Endodermal cell (in vitro differentiated cells): ENCODE measurements at places on chromosomes 12 and 14.

- DNase-seq, result no peak
Measured at GRCh38 chr12:27076468-27076867, 5.9 kb downstream of the C12orf71 start.

DNA sequence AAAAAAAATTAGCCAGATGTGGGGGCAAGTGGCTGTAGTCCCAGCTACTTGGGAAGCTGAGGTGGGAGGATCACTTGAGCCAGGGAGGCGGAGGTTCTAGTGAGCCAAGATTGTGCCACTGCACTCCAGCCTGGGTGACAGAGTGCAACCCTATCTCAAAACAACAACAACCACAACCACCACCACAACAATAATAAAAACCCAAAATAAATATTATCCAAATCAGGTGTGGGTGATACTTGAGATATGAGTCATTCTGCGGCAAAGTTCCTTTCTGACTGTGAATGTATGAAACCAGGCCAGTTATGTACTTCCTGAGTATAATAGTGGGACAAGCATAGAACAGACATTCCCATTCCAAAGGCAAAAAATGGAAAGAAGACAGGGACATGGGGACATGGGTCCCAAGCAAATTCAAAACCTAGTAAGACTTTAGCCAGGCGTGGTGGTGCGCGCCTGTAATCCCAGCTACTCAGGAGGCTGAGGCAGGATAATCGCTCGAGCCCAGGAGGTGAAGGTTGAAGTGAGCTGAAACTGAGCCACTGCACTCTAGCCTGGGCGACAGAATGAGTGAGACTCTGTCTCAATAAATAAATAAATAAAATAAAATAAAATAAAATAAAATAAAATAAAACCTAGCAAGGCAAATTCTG, 9.7 kb upstream of the ERC1 start:
- no peak for DNase-seq

DNA sequence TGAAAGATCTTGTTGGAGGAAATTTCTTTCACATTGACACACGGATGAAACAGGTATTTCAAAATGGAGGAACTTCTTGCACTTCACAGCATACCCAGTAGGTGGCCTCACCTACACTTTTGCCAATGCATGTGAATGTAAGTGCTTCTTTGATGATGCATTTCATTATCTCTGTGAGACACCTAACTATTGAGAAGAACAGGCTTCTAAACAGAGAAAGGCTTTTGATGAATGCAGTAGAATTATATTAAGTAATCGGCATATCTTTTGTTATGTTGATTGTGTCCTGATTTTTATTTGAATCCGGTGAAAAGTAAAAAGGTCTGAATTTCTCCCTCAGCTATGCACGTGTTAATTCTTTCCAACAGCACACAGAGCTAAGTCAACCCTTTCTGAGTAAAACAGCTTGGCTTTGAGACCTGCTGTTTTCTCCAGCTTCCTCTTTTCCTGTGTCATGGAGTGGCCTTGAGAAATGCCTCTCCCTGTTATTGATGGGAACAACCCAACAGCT, 399.0 kb downstream of the NAV3 start:
- peak; percentile 87 for DNase-seq

DNA sequence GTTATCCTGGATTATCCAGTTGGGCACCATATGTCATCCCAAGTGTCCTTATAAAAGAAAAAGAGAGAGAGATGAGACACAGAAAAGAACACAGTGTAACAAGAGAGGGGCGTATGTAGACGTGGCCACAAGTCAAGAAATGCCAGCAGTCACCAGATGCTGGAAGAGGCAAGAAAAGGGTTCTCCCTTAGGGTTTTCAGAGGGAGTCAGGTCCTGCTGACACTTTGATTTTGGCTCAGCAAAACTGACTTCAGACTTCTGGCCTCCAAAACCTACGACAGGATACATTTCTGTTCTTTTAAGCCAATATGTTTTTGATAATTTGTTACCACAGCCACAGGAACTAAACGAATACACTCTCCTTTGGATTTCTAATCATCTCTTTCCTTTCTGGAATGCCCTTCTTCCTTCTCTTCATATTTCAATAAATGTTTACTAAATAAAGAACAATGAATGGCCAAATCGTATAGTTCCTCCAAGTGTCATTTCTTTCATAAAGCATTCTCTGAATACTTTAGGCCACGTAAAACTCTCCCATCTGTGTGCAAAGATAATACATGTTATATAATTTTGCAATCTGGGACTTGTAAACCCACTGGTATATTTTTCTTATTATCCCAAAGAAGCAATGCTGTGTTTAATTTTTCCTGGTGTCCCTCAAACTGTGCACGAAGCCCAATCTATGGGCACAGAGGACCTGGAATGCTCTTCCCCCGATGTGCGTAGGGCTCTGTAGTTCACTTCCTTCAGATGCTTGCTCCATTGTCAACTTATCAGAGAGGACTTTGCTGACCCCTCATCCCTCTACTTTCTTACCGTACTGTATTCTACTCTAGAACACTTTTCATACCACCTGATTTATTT, 303.6 kb downstream of the CEP128 start:
- DNase-seq, result no peak

GRCh38 chr14:60723116-60723906, 840 bp downstream of the SIX4 start:
- peak; percentile 87 for DNase-seq

DNA sequence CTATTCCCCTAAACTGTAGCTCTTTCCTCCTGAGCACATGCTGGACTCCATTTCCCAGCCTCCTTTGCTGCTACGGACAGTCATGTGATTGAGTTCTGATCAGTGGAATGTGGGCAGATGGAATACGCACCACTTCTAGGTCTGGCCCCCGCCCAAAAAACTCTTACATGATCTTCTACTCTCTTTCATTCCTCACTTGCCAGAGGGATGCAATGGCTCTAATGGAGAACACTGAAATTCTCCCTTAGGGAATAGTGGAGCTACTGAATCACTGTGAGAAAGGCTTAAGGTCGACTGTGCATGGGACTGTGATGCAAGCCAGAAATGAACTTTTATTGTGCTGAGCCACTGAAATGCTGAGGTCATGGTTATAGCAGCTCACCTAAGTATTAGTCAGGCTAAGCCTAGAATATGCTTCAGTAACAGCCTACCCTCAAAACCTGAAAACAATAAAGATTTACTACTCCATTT, 13.0 kb upstream of the TMED2 start:
- DNase-seq, result peak; percentile 87

DNA sequence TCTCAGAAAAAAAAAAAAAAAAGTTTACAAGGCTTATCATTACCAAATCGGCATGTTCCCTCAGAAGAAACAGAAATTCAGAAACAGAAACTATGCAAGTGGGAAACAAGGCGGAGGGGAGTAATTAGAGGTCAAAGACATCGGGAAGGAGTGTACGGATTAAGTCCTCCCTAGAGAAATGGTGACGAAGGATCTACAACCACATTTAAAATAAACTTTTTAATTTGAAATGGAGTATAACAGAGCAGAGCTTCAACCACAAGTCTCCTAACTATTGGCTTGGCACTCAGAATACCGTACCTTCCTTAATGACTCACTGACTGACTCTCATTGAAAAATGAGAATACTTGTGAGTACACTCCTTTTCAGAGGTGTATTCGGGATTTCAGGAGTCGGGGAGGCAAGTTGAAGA, 908 bp downstream of the ENTPD5 start:
- DNase-seq, result no peak

GRCh38 chr14:92678766-92679165, 69.7 kb downstream of the LGMN start:
- no peak for DNase-seq

DNA sequence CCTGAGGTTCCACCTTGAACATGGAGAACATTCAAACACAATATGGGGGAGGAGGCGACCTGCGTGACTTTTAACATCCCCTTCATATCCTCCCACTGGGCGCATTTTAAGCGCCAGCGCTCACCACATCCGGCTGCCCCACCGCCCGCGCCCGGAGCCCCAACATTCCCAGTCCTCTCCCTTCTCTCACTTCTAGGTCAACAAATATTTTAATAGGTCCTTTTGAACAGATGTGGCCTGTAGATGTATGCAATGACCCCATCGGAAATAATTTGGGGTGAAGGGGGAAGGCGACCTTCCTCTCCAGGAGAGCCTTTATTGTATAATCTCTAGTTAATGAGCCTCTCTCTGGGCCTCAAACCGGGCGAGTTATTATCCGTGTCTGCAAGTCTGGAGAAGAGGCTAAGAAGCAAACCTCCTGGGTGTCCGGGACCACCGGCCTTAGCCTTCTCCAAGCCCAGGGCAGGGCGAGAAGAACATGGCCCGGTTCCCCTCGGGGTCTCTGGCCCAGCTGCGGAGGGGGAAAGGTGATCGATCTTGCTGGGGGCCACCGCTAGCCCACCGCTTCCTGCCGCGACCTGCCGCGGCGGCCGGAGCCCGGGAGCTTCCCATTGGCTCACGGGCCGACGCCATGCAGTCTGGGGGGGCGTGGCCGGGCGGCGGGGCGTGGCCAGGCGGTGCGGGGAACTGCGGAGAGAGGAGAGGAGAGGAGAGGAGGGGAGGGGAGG, 83.2 kb upstream of the HMGA2 start:
- peak; percentile 99 for DNase-seq

- DNase-seq, result peak; percentile 76
Measured at GRCh38 chr12:124347805-124348658, 53.1 kb downstream of the RFLNA start.

DNA sequence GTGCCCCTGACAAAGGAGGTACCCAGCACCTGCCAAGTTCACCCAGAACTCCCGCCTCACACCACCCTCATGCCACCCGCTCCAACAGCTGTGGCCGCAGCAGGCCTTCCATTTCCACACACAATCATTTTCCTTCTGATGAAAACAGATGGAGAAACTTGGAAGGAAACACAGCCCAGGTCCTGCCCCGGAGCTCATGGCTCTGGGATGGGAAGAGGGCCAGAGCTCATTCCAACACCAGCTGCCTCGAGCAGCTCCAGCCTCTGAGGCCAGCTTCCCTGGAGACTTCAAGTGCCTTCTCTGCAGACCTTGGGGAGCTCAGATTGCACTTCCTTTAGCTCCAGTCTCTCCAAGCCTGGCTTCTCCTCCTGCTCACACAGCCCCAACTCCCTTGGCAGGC, 55.1 kb upstream of the CMKLR1 start:
- DNase-seq, result peak; percentile 43

DNA sequence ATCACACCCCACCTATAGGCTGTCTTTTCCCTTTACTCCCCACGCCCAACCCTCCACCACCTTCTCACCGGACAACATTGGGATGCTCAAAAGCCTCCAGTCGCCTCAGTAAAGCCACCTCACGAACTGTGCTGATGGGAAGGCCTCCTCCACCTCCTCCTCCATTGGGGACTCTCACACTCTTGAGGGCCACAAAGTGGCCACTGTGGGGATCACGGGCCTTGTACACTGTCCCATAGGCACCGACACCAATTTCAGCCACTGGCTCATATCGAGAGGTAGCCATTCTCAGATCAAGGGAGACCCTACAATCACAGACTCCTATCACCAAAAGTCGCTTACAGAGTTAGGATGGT, 700 bp downstream of the CDK4 start:
- no peak for DNase-seq

DNA sequence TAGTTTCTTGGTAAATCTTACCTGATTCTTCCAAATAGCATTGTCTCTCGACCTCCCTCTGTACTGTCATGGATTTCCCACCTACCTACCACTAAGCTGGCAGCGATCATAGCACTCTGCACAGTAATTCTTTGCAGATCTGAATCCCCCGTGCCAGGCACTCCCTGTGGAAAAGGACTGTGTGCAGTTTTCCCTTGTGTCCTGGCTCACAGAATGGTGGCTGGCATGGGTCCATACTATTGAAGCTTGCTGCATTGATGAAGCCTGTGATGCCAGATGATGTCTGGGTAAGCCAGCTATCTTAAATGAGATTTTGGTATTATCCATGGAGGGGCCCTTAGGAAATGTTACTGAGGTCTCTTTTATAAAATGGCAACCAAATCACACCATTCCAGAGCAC, 135.7 kb downstream of the RPAP3 start:
- no peak for DNase-seq

DNA sequence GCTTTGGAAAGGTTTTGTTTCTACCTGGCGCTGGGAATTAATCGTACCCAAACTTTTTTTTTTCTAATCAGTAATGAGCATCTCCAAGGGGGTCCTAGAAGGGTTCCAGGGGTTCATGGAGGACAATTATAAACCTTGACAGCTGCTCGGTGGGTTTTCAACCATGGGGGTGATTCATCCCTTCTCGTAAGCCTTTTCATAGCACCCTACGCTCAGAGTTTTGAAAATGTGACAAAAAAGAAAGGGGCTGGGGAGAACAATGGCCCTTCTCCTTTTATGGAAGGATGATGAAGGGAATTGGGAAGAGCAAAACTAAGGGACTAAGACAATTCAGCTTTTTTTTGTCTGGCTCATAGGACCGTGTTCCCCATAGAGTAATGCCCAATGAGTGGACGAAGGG, 196.7 kb downstream of the ZFP36L1 start:
- no peak for DNase-seq

DNA sequence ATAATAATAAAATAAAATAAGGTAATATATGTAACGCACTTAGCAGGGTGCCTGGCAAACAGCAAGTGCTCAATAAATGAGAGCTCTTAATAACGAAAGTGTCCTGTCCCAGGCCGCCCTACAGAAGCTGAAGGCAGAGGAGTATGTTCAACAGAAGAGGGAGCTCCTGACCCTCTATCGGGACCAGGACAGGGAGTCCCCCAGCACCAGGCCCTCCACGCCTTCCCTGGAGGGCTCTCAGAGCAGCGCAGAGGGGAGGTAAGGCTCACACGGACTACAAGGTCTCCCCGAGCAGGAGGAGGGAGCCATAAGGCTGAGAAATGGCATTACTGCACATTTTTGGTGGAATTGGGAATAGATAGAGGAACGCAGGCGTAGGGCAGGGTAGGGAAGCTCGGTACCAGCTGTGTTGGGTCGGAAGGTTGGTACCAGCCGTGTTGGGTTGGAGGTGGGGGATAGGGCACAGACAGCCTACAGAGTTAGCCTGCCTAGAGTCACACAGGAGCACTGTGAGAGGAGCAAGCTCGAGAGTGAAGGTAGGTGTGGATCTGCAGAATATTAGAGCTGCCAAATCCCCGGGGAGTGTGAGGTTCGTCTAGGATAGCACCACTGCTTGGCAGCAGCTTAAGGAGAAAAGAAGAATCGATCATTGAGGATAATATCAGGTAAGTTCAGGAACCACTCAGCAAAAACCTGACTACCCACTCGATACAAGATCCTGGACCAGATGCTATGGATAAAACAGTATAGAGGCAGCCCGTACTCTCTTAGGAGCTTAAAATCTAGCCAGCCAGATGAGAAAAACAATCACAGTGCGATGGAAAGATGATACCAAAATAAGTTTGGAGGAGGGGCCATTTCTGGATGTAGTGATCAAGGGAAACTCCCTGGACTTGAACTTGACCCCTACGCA, 15.3 kb downstream of the TNFRSF1A start:
- DNase-seq, result peak; percentile 93
